Activated gamma-delta T cell treated with anti-CD3 and anti-CD28 coated beads, Interleukin-2, amount 50 U/mL, for 16 hours (primary cell): ENCODE measurements at places on chromosomes 1 and 21.

- no peak for DNase-seq
These were observed 2.2 kb upstream of the VPS45 start for GRCh38 chr1:150065184-150065871.

DNA sequence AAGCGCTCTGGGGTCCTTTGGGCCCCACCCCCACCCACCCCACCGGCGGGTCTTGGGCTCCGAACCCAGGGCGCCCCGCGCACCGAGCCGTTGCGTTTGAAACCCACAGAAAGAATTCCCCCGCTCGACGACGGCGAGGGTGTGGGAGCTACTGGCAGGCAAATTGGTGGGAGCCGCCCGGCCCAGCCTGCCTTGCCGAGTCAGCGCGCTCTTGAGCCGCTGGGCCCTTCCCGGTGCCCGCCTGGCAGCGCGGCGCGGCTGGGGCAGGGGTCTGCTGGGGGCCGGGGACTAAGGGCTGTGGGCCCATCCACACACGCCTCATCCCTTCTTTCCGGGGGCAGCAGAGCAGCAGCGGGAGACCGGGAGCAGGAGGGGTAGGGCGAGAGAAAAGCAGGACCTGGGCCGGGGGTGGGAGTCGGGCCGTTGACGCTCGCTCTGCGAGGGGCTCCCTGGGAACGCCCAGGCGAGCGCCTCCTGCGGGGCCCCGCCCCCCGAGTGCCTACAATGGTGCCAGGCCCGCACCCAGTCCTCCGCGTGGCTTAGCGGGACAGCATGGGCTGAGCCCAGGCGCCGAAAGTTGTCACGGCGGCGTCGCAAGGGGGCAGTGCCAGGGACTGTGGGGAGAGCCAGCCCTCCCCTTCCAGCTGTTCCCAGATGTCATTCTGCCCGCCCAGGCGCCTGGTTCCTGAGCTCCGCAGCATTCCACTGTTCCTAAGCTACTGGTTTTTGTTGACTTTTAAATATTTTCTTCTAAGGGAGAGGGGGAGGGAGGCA, at the start of gene C1orf94:
TSS of gene C1orf94 (plus strand) at position 78 of the 774 bp plus-strand sequence. CDS start 883 bp downstream, outside the sequence.
- DNase-seq = no peak

DNA sequence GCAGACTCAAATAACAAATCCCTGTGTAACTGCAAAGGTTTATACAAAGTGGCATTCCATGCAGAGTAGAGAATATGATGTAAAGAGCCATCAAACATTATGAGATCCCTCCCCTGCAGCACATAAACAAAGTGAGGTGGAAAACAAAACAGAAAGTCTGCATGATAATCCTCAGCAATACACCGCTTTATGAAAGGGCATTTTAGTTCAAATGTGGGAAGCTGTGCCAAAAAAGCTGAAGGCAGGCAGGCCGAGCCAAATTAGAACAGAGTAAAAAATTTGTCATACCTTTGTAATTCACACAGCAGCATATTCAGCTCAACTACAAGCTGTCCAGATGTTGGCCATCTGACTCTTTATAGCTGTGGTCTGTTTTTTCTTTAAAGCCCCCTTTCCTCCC, 113.5 kb downstream of the LHX9 start:
- DNase-seq = no peak

- no peak for DNase-seq
These were observed 86.8 kb downstream of the KCNJ6 start for GRCh38 chr21:37829447-37829846.

DNA sequence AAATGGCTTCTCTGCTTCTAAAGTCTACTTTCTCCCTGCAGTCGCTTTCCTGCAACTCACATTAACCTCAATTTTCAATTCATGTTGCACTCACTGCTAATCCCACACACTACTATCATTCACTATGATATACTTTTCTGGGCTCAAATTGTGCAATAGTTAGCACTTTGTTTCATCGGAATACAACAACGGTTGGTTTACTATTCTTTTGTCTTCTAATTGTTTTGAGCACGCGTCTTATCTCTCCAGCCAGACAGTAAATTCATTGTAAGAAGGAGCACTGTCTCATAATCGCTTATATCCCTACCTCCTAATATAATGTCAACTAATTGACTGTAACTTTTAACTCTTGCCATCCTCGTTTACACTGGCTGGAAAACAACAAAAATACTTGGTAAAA, 3.9 kb upstream of the PALMD start:
- no peak for DNase-seq

DNA sequence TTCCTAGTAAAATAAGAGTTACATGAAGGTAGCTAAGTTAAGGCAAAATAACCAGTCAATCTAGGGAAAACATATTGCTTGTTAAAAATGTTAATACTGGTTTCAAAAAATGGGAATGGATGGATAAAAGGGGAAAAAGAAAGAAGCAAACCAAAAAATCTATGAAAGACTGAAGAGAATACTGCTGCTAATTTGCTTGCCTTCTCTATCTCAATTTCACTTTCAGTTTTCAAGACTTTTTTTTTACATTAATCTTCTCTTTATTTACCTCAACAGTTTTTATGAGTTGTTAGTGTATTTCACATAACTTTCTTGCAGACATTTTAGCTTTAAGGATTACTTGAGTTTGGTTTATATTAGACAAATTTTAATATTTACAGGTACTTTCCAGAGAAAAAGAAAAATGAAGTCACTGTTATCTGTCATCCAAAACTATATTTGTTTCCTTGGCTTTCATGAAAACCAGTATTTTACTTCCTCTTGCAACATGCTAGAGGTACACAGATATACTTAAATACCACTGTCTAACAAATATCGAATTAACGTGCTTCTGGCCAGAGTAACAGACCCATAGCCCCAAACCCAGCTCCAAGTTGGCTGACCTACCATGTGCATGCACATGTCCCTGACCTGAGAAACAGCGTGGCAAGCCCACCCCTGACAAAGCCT, 70.7 kb downstream of the COL24A1 start:
- no peak for DNase-seq

GRCh38 chr1:98336472-98337083, 324.9 kb upstream of the SNX7 start:
- DNase-seq = no peak

GRCh38 chr1:210099921-210100320, 132.7 kb upstream of the SERTAD4 start:
- DNase-seq = no peak

GRCh38 chr1:203426870-203427269, 48.7 kb upstream of the PRELP start:
- DNase-seq = no peak
